ENCODE measurements at places on chromosomes 7 and 10. TPM values are rescaled to one million over a fixed set of nuclear protein-coding genes. Genes with fewer than 3 reads are reported as not detected.

The CLCN1 gene
- not detected for total RNA-seq

The PALD1 gene
- total RNA-seq, result 0.10 TPM

The HOXA6 gene
- not detected for total RNA-seq

The ASB13 gene
- 22.8 TPM for total RNA-seq

The LIPK gene
- not detected for total RNA-seq
